ENCODE measurements at places on chromosomes 7 and 10.
A peak's percentile ranks its signal among the peaks of the same experiment; 100 is the strongest.

DNA sequence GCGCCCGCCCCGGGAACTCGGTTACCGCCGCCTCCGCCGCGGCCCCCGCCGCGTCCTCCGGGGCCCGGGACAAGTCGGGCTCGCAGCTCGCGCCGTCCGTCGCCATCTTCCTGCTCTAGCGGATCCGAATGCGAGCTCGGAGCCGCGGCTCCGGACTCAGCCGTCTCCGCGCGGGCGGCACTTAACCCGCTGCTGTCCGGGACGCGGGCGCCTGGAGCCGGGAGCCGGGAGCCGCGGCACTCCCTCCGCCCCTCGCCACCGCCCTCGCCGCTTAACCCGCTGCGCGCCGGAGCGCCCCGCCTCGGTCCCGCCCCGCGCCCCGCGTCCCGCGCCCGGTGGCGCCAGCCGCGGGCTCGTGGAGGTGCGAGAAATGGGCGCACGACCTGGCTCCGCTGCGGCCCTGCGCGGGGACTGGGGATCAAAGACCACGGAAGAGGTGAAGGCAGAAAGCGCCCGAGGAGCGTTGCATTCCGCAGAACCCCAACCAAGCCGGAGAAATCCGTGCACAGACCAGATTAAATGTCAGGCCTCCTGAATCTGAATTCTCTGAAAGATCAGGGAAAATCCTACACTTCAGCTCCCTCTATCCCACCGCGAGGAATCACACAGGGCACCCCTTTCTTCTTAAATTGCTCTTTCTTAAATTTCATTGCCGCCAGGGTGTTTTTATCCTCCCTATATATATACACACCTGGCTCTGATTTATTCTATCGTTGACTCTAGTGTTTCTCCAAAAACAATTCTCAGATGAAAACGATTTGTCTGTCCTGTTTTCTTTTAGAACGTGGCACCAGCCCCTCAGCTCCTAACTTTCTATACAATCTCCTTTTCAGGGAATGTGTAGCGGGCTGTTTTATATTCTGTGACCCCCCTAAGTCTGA, at the start of gene CTTNBP2:
Gene CTTNBP2, minus strand, starts transcription at position 132 of the 881 bp plus-strand sequence. Its CDS starts 26 bp downstream, at position 106.
- peak; percentile 73 for DNase-seq

GRCh38 chr10:18185621-18186020, 45.4 kb downstream of the CACNB2 start:
- DNase-seq, result no peak

DNA sequence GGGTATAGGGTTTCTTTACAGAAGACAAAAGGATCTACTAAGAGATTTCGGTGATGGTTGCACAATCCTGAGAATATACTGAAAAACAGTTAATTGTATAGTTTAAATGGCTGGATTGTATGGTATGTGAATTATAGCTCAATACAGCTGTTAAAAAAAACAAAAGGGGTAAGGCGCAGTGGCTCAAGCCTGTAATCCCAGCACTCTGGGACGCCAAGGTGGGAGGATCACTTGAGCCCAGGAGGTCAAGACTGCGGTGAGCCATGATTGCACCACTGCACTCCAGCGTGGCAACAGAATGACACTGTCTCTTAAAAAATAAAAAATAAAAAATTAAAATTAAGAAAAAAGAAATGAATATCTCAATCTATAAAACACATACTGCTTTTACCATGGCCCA, 18.5 kb downstream of the ESYT2 start:
- DNase-seq, result no peak

DNA sequence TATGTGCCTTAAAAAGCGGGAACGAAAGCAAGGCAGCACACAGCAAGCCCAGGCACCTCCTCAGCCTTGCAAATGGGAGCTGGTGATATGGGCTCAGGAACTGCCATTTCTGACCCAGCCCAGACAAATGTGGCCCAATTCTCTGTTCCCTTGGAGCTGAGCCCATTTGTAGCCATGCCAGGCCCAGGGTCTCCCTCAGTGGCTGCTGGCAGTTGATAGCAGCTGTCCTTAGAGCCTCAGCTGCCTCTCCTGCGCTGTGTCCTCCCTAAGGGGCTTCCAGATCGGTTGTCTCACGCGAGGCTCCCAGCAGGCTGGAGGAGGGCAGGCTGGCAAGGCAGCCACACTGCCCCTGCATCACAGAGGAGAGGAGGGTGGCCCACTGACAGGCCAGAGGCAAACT, 275.8 kb downstream of the KCNMA1 start:
- DNase-seq, result no peak

DNA sequence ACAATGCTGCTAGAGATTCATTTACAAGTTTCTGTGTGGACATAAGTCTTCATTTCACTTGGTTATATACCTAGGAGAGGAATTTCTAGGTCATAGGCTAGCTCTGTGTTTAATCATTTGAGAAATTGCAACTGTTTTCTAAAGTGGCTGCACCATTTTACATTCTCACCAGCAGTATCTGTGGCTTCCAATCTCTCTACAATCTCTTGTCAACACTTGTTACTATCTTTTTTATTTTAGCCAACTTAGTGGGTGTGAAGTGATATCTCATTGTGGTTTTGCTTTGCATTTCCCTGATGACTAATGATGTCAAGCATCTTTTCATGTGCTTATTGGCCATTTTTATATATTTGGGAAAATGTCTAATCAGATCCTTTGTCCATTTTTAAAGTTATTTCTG, 53.0 kb upstream of the DRGX start:
- no peak for DNase-seq

- DNase-seq, result peak; percentile 71
Observed at GRCh38 chr10:317271-317769, 182.1 kb downstream of the ZMYND11 start.

DNA sequence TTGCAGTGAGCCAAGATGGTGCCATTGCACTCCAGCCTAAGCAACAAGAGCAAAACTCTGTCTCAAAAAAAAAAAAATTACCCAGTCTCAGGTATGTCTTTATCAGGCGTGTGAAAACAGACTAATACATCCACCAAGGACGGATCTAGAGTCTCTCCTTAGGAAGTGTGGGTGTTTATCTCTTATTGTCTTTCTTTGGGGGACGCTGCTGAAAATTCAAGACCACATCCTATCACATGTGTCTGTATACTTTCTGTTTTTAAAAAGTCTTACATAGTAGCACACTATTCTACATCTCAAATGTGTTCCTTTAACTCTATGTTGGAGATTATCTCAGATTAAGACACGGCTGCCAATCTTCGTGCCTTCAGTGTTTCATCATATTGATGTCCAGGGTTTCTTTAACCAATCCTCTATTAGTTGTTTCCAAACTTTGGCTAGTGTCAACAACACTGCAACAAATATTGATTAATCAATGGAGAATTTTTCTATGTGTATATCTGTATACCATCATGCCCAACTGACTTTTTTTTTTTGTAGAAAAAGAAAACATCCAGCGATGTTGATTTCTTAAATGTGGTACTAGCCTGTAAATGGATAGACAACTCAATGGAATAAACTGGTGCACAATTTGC, 92.3 kb upstream of the KDM7A start:
- DNase-seq, result no peak

DNA sequence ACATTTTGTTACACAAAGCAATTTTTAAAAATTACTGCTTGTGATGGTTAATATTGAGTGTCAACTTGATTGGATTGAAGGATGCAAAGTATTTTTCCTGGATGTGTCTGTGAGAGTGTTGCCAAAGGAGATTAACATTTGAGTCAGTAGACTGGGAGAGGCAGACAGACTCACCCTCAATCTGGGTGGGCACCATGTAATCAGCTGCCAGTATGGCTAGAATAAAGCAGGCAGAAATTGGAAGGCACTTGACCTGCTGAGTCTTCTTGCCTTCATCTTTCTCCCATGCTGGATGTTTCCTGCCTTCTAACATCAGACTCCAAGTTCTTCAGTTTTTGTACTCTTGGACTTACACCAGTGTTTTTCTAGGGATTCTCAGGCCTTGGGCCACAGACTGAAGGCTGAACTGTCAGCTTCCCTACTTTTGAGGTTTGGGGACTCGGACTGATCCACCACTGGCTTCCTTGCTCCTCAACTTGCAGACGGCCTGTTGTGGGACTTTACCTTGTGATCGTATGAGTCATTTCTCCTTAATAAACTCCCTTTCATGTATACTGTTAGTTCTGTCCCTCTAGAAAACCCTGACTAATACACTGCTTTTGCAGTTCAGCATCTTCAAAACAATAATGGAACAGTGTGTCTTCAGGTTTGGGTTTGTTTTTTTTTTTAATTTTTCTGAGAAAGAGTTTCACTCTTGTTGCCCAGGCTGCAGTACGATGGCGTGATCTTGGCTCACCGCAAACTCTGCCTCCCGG, 244.1 kb upstream of the SEMA3C start:
- no peak for DNase-seq

GRCh38 chr7:116576350-116577319, 51.8 kb downstream of the CAV1 start:
- DNase-seq, result no peak

- no peak for DNase-seq
Observed at GRCh38 chr7:17227766-17228490, 70.5 kb upstream of the AHR start.

GRCh38 chr7:69907720-69908119, 309.4 kb downstream of the AUTS2 start:
- no peak for DNase-seq

DNA sequence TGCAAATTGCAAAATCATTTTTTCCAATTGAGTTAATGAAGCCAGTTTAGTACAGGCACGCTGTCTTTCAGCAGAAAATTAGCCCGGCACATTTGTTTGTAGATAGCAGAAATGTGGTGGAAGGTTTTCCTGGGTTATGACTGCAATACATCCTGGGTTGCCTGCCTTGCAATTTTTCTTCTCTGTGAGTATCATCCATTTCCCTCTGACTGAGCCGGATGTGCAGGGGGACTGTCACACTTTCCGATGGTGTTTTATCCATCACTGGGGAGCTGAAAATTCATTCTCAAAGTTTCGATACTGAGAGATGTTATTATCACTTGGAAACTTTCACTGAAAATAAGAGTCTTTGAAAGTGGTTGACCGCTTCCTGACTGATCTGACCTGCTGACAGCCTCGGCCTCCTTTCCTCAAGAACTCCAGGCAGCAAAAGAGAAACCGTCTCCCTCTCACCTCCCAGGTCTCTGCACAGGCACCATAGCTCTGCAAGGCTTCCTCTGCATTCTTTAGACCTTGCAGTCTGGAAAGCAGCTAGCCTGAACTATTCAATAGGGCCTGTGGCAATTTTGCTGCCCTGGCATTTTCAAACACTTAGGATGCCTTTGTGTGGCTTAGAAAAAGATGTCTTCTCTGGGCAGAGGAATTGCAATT, 320.8 kb upstream of the NRP1 start:
- no peak for DNase-seq

- DNase-seq, result no peak
Observed at GRCh38 chr10:87860156-87860795, 3.1 kb downstream of the KLLN start.

DNA sequence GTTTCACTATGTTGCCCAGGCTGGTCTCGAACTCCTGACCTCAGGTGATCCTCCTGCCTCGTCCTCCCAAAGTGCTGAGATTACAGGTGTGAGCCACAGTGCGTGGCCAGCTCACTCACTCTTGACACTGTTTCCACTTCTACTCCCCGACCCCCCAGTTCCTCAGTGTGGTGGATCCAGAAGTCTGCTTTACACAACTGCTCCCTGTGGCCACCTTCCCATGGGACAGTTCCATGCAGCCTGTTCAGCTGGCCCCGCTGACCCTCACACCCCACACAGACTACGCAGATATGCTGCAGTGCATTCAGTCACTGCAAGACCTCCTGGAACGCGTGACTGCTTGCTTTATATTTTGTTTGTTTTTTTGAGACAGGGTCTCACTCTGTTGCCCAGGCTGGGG, 86.4 kb downstream of the SEPTIN14 start:
- no peak for DNase-seq

GRCh38 chr10:73937333-73938043, 26.6 kb downstream of the PLAU start:
- DNase-seq, result no peak

DNA sequence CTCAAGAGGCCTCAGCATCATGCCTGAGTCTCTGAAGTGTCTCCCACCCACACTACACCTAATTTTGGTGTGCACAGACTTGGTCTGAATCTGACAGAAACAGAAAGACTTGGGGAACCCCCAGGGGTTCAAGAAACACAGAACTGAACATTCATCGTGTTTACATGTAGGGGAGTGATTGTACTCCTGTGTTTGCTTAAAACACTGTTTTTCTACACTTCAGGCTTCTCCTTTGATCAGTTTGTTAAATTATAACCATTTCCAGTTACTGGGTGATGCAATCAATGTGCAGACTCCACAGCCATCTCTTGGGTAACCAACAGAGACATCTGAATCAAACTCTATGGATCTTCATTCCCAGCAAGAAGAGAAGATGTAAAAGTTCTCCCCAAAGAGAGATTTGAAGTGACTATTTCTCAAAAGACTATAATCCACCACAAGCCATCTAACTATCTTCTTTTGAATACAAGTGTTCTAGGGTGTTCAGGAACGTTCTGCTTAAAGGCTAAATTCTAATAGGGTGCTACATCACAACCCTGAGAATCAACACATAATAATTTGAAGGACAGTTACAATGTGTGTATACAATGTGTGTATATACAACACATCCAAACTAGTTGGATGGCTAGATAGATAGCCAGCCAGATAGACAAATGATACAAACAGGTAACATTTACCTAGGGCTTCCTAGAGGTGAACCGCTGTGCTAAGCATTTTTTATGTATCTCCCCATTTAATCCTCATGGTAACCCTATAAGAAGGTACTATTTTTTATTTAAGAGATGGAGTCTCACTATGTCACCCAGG, 34.2 kb downstream of the DNAJC12 start:
- no peak for DNase-seq

- DNase-seq, result no peak
Observed at GRCh38 chr7:92569137-92569536, 21.1 kb downstream of the FAM133B start.

DNA sequence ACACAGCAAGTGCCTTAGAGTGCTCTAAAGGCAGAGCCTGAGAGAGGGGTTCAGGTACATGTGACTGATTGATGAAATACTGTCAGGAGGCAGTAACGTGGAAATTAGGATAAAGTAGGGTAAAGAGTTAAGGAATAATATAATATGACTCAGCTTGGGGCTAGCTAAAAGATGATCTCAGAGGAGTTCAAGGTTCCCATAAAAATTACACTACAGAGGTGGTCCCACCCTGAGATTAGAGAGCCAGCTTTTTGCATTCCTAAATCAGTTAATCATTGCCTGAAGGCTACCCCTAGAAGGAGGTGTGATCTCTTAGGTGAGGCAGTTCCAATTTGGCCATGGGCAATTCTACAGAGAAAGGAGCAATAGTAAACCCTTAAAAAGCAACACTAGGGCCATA, 5.8 kb downstream of the LIPJ start:
- DNase-seq, result no peak

All from coronary artery (tissue), 2 donors.